Bronchial epithelial cell (primary cell): ENCODE measurements at places on chromosomes 4 and X. TPM values are rescaled to one million over a fixed set of nuclear protein-coding genes. Genes with fewer than 3 reads are reported as not detected.

Gene TKTL2
- total RNA-seq, result under 0.01 TPM in 1 of 2 replicates, not detected in the other

Gene UCP1
- under 0.01 TPM in 1 of 2 replicates, not detected in the other for total RNA-seq

Gene MPP1
- total RNA-seq, result 1.1 and 2.2 TPM in 2 replicates

Gene GYG2
- under 0.01 and 0.26 TPM in 2 replicates for total RNA-seq

Gene BANK1
- 0.26 TPM in 2 replicates for total RNA-seq

- DNase-seq, result no peak
Measured at GRCh38 chr4:52250154-52250553, 199.1 kb downstream of the SPATA18 start.

DNA sequence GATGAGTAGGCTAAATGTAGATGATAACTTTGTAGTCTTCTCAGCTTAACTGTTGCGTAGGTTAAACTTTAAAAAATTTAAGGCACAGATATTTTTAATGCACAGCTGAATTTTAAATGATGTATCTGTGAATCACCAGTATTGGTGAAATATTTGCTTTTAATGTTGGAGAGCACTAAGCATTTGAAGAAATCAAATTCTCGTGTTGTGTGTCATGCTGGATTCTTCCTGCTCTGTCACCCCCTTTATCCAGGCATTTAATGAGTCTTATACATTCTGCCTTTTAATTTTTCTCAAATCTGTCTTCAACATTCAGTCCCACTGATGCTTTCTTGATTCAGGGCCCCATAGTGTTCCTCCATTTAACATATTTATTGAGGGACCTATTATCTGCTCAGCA, 76.7 kb downstream of the SLC4A4 start:
- peak; percentile 59 for DNase-seq
